ENCODE measurements at places on chromosomes 13 and 19.

DNA sequence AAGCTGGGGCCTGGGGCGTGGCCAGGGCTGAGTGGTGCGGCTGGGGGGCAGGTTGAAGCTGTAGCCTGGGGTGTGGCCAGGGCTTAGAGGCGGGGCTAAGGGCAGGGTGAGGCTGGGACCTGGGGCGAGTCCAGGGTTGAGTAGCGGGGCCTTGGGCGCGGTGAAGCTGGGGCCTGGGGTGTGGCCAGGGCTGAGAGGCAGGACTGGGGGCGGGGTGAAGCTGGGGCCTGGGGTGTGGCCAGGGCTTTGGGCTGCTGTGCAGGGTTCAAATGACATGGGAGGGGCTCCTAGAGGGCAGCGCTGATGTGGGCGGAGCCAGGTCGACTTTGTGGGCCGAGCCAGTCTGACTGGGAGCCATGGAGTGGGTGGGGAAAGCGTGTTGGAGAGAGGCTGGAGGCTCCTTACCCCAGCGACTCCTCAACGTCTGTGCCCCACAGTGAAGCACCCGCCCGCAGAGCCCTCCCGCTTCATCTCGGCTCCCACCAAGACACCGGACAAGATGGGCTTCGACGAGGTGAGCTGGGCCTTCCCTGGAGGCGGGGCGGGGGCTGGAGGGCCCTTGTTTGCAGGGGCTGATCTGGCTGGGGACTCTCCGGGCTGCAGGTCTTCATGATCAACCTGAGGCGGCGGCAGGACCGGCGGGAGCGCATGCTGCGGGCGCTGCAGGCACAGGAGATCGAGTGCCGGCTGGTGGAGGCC lies 21.5 kb downstream of the COLGALT1 start:
- no peak for DNase-seq

- DNase-seq: peak; percentile 8
These were observed 31.3 kb downstream of the UBL3 start for GRCh38 chr13:29819143-29819542.

DNA sequence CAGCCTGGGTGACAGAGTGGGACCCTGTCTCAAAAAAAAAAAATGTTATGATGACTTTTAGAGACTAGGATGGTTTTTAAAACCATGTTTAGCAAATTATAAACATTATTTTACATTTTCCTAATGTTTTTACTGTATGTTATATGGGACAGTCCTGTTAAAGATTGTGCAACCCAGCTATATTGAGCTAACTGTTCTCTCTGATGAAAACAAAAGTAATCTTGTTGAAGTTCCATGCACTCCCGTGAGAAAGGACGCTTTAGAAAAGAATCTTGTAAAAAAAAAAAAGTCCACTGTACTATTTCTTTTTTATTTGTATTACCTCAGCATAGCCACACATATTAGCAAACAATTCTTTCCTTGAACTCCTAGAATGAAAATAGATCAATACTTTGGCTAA lies 451.2 kb downstream of the DCT start:
- DNase-seq: no peak

GRCh38 chr13:50365408-50366391 lies 350.5 kb downstream of the KCNRG start:
- no peak for DNase-seq

- DNase-seq: no peak
These were observed 13.0 kb downstream of the CYP2S1 start for GRCh38 chr19:41205995-41206394.

- no peak for DNase-seq
These were observed 6.8 kb upstream of the ZNF350 start for GRCh38 chr19:51993422-51993821.
